Stimulated activated CD8-positive, alpha-beta memory T cell treated with anti-CD3 and anti-CD28 coated beads, Interleukin-4, amount 100 ng/mL, for 1 hour (primary cell): ENCODE measurements at places on chromosomes 1 and 21.

DNA sequence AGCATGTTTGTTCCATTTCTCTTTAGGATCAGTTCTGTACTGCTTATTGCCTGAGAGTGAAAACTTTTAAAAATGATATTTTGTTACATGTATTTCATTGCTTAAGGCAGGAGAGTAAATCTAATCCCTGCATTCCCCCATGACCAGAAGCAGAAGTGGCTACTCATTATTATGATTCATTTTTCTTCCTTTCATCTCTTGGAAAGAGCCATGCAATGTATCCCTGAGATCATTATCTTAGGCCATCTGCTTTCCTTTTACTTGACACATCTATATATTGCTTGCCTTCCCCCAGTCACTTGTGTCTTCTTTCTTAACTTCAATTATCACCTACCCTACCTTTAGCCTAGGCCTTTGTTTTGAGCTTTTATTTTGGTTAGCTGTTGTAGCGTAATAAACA is 430.4 kb upstream of the CHRM3 start:
- no peak for DNase-seq

DNA sequence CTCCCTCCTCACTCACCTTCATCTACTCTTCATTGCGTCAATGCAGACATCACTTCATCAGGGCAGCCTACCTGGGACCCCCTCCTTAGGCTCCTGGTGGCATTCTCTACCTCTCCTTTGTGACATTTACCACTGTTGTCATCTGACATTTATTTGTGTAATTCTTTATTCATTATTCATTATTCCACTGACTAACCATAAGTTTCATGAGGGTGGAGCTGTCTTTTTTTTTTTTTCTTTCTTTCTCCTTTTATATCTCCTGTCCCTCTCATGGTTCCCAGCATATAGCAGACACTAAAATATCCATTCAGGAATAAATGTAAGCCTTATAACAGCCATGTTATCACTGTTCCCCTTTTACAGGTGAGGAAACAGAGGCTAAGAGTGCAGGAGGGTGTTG is 126.8 kb downstream of the KAZN start:
- no peak for DNase-seq

DNA sequence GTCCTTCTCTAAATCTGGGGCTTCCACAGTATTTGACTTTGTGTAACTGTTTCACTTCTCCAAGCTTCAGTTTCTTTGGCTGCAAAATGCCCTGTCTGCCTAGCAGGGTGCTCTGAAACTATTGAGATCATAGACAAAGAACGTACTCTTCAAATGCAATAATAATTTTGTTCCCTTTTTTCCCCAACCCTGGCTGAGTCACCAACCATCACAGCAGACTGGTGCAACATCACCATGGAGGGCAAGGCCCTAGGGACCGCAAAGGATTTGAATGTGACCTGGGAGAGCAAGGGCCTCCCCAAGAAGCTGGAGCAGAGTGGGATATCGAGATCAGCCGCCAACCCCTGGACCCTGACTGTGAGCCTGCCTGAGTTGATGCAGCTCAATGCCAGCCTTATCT is 115.0 kb downstream of the FCRL5 start:
- no peak for DNase-seq

GRCh38 chr1:93839753-93840152 is 39.3 kb downstream of the DNTTIP2 start:
- DNase-seq, result no peak

DNA sequence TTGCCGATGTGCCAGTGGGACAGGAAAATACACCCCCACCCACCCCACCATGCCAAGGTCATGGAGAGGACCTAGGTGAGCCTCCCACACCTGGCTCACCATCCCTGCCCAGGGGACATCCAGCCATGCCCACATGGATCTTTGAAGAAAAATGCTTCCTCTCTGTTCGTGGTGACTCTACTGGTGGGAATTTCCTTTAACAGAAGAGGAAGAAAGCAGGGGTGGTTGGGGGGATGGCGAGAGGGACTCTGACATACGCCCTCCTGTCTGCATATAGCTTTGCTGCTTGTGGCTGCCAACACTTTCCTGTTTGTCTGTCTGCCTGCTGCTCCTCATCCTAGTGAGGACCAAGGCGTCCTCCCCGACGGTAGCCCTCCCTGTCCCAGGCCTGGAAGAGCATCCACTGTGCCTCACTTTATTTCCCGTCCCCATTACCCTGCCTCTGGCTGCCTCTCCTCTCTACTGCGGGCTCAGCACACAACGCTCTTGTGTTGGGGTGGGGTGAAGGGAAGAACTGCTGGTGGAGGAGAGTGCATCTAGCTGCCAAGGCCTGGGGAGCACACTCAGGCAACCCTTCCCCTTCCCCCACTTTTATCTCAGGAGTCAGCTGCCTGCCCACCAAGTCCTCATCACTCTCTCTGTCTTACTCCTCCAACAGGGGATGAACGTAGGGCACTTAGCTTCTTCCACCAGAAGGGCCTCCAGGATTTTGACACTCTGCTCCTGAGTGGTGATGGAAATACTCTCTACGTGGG is 2.5 kb downstream of the SEMA4A start:
- DNase-seq, result no peak

DNA sequence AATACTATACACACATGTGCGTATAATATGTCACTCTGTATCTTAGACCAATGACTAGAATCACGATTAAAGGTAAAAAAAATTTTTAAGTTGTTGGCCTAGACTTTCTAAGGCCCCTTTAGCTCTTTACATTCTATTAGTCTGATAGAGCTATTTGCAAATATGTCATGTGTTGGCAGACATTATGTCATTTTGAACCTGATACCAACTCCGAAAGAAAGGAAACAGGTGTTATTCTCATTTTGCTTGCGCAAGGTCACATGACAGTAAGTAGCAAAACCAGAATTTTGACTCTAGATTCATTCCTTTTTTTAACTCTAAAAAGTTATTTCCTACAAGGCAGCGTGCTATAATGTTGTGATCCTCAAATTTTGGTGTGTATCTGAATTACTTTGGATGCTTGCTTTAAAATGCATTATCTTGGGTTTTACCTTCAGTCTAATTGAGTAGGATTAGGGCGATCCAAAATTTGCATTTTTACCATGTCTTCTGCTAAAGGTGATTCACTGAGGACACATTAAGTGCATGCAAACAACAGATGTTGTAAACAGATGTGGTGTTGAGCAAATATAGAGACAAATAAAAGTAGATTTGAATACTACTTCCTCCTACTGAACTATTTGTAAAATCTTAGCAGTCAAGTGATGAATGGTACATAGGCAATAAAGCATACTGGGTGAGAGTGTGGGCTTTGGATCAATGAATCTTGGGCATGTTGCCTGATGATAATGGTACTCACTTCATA is 63.5 kb upstream of the KIAA1614 start:
- DNase-seq, result no peak

DNA sequence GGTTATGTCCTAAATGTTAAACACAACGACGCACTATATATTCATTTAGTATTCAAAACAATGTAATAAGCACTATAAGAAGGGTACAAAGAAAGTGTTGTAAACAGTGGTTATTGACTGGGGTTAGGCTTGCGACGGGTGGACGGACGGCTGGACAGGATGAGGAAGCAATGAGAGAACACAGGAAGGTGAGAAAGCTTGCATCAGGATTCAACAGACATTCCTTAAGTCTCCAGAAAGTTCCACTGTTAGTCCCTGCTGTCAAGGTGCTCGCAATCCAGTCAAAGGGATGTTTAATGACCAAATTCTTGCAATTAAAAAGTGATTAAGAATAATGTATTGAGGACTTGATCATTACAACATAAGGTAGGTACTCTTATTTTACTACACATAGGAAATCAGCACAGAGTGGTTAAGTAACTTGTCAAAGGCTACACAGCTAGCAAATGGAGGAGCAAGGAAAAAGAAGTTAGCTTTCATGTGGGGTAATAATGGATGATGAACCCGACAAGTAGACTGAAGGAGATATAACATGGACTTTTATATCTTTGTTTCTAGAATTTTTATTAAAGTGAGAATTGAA is 994 bp upstream of the ACBD6 start:
- no peak for DNase-seq

DNA sequence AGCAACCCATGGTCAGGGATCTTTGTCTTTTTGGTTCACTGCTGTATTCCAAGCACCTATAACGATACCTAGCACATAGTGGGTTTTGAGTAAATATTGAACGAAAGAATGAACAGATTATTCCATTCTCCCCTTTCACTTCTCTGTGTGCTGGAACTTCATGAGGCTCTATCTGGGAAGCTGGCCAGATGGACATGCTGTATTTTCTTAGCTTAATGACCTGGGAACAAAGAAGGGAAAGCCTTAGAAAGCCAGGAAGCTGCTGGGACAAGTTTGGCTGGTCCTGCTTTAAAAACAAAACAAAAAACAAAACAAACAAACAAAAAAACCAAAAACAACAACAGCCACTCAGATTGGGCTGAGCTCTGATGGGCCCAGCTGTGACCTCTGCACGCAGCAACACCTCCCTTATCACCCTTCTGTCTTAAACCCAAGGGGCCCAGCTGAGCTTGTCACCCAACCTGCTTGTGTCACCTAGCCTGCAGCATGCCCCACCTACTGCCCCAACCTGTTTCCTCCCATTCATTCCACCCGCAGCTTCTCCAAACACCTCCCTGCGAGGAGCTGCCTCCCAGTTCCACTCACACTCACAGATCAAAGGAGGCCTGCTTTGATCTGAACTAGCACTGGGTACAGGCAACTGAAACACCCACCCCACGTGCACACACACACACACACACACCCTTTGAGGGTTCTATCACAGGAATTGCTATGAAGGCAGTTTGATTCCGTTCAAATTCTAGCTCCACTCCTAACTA is 37.1 kb downstream of the SLC30A1 start:
- no peak for DNase-seq

DNA sequence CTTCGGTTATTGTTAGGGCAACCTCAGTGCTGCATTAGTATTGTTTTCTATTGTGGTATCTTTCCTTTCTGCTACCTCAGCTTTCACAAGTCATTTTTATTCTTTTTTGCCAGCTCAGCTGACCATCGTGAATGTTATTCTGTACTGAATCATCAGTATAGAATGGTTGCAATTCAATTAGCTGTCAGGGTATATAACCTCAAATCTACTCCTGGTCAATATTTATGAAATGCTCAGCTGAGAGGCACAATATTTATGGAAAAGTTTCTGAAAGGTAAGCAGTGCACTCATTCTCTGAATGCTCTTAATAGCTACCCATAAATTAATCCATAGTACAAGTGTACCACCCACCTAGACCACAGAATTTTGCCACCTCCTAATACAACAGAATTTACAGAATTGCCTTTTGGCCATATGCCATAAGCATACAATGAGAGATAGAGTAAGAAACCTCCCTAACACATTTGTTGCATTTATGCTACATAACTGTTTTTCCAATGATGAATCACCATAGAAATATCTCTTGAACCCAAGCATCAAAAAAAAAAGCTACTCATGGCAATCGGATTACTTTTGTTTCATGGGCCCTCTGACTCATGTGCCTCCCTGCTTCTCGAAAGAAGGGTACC is 732.6 kb upstream of the CHRM3 start:
- no peak for DNase-seq

DNA sequence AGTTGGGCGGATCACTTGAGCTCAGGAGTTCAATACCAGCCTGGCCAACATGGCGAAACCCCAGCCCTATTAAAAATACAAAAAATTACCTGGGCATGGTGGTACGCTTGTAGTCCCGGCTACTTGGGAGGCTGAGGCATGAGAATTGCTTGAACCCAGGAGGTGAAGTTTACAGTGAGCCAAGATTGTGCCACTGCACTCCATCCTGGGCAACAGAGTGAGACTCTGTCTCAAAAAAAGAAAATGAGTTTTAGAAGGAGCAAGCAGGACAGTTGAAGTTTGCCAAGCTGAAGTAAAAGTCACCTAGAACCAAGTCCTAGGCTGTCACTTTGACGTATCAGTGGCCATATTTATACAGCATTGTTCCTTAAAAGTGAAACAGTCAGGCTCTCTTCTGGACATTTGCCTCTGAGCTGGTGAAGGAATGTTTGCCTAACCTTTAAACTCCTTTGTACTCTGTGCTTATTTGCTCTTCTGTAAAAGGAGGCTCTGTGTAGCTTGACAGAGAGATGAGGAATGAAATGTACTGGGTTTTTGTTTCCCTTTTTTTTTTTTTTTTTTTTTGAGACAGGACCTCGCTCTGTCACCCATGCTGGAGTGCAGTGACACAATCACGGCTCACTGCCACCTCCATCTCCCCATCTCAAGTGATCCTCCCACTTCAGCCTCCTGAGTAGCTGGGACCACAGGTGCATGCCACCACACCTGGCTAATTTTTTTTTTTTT is 2.8 kb downstream of the RAB4A start:
- no peak for DNase-seq

GRCh38 chr1:70672442-70672888 is 261.4 kb downstream of the CTH start:
- DNase-seq, result no peak

- DNase-seq, result no peak
Measured at GRCh38 chr1:206801467-206801866, 29.2 kb upstream of the IL10 start.

GRCh38 chr1:226017070-226017469 is 17.9 kb upstream of the SDE2 start:
- no peak for DNase-seq

GRCh38 chr1:111582644-111583618 is 36.7 kb upstream of the RAP1A start:
- DNase-seq, result no peak

DNA sequence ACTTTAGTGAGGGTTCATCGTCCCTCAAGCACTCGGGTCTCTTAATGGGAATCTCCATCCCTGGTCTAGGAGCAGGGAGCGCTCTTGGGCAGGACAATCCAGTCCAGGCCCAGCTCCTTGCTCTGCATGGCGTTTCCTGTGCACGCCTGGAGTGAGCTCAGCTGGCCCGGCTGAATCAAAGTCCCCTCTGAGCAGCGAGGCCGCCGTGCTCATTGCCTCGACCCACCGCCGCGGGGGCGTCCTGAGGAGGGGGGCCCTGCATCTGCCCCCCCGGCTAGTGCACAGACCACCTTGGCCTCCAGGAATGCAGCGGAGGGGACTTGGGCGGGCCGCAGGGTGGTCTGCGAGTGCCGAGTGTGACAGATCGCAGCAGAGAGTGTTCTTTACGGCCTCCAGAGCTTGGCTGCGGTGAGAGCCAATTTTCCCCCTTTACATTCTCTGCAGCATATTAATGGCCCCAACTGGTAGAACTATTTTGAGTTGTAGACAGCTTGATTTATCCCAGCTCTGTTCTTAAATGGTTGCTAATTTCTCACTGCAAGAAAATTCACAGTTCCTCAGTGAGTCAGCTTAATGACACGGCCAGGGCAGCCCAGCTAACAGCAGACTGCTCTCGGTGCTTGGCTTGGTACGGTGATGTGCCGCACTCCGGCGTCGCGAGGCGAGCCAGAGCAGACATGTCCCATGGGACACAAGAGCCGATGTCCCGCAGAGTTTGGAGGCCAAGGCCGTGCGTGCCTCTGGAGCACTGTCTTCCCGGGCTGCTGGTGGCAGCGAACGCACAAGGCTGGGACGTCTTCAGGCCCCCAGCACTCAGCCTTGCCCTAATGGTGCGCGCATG is 39.8 kb downstream of the SNAP47 start:
- DNase-seq, result no peak

GRCh38 chr21:22993822-22994574 is 1995.8 kb downstream of the NCAM2 start:
- DNase-seq, result no peak

- no peak for DNase-seq
Measured at GRCh38 chr1:196438329-196438728, 169.9 kb downstream of the KCNT2 start.

- DNase-seq, result no peak
Measured at GRCh38 chr1:151259351-151259750, 4.8 kb downstream of the PSMD4 start.
